Right cardiac atrium (tissue), 5 donors: ENCODE measurements at places on chromosomes 2 and 18. TPM values are rescaled to one million over a fixed set of nuclear protein-coding genes. Genes with fewer than 3 reads are reported as not detected.

LIMS4 gene
- 2.2 TPM for polyA plus RNA-seq

ADI1 gene
- 132 TPM for polyA plus RNA-seq

TTC31 gene
- polyA plus RNA-seq, result 11.4 TPM

RAB6D gene
- 0.02 TPM for polyA plus RNA-seq

DSG4 gene
- polyA plus RNA-seq, result not detected

DNA sequence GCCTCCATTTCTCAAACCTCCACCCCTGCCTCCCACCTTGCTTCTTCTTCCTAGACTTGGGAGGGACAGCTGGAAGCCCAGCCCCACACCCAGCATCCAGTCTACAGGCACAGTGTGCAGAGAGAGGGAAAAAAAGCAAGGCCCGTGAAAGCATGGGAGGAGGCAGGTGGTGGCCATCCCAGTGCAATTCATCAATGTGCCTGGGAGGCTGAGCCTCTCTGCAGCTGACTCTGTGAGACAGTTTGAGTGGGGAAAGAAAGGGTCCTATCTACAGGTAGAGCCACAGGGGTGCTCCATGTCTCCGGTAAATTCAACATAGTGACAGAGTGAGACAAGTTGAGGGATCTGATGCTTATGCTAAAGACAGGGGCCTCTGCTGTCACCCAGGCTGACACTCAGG, 340.6 kb downstream of the DYSF start:
- no peak for DNase-seq

DNA sequence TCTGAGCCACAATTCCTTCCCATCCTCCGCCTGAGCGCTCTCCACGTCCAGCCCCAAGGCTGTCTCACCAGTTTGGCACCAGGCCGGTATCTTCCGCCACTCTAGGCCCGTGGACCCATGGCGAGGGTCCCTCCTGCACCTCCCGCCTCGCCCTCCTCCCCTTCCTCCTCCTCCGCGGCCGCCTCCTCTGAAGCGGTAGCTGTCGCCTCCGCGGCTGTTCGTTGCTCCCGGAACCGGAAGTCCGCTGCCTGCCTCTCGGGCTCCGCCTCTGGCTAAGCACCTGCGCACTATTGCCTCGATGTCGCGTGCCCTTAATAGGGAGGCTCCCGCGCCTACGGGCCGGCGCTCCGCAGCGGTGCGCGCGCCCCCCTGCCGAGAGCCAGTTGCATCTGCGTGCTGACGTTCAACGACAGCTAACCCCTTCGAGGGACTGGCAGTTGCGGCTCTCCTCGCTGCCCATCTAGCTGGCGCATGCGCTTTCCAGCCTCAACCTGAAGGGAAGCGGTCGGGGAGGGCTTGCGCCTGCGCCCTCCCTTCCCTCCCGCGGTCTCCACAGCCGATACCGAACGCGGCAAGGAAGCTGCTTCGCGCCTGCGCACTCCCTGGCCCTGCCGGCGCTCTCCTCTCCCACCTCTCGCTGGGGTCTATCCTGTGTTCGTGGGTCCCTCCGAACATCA, at the start of gene MBD1:
MBD1 (minus strand) TSS at position 229 of the 677 bp plus-strand sequence. CDS start 1,531 bp downstream, outside the sequence.
- peak; percentile 99 for DNase-seq

GRCh38 chr2:22076454-22076853, 952.7 kb downstream of the TDRD15 start:
- DNase-seq, result no peak

DNA sequence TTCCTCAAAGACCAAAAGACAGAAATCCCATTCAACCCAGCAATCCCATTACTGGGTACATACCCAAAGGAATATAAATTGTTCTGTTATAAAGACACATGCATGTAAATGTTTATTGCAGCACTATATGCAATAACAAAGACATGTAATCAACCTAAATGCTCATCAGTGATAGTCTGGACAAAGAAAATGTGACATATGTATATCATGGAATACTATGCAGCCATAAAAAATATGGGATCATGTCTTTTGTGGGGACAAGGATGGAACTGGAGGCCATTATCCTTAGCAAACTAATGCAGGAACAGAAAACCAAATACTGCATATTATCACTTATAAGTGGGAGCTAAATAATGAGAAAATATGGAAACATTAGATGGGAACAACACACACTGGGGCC, 2.7 kb upstream of the HNMT start:
- DNase-seq, result no peak

DNA sequence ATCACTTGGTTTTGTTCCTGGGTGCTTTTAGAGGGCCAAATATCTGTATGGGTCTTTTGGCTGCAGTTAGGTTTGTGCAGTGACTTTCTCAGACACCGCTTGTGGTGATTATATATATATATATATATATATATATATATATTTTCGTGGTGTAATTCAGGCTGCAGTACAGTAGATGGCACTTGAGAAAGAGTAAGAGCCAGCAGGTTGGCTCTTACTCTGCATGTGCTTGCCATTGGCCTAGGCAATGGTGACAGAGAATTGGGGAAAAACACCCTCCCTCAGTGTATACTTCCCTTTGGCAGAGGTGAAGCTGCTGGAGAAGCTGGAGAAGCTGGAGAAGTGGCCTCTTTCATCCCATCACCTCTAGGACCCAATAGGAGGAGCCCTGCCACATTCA, 22.2 kb upstream of the MYL1 start:
- no peak for DNase-seq
